ENCODE measurements at places on chromosomes 3 and 15. TPM values are rescaled to one million over a fixed set of nuclear protein-coding genes. Genes with fewer than 3 reads are reported as not detected.

Gene EHHADH
- total RNA-seq = 5.7 TPM

GRCh38 chr3:16463119-16463518, 50.4 kb downstream of the RFTN1 start:
- no peaks in the 10 kb centered on the region for H3K4me1 ChIP-seq
- no peak for DNase-seq
- H3K36me3 ChIP-seq = no peaks in the 10 kb centered on the region
- no peak overlapping the region for H3K27ac ChIP-seq
- no peak overlapping the region for H3K4me3 ChIP-seq

Gene CPLX3
- not detected for total RNA-seq

Gene CRYBG3
- total RNA-seq = 16.4 TPM

GRCh38 chr3:100027321-100027720, 87.0 kb downstream of the FILIP1L start:
- no peak overlapping the region for H3K4me3 ChIP-seq
- H3K4me1 ChIP-seq = no peaks in the 10 kb centered on the region
- DNase-seq = no peak
- H3K36me3 ChIP-seq = no peaks in the 10 kb centered on the region
- H3K27me3 ChIP-seq = no peaks in the 10 kb centered on the region

DNA sequence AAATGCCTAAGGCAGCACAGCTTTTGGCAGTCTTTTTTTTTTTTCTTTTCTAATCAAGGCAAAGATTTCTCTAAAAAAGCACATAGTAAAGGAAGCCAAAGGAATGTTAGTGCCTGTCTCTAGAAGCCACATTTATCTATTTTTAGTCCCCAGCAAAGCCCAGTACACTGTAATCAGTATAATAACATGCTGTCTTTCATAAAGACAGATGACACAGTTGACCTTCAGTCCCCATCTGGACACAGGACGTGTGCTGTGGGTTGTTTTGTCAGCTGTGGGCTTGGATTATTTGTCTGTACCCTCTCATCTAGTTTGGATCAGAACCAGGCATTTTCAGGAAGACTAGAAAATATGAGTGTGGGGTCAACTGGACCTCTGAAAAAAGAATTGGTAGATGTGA, 110.4 kb upstream of the CTNNB1 start:
- no peak overlapping the region for H3K4me3 ChIP-seq
- no peaks in the 10 kb centered on the region for H3K27me3 ChIP-seq
- no peak overlapping the region for H3K27ac ChIP-seq

DNA sequence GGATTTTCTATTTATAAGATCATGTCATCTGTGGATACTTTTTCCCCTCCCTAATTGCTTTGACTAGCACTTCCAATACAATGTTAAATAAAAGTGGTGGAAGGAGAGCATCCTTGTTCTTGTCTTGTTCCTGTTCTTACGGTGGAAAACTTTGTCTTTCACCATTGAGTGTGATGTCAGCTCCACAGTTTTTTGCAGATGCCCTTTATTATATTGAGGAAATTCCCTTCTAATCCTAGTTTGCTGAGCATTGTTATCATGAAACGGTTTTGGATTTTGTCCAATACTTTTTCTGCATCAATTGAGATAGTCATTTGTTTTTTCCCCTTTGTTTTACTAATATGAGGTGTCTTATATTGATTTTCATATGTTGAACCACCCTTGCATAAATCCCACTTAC, 19.9 kb upstream of the IL20RB start:
- no peaks in the 10 kb centered on the region for H3K27me3 ChIP-seq
- no peaks in the 10 kb centered on the region for H3K36me3 ChIP-seq
- no peak for DNase-seq

GRCh38 chr15:47742334-47742733, 25.0 kb downstream of the SEMA6D start:
- DNase-seq = no peak
- no peaks in the 10 kb centered on the region for H3K4me1 ChIP-seq
- no peaks in the 10 kb centered on the region for H3K36me3 ChIP-seq
- no peak overlapping the region for H3K4me3 ChIP-seq
- no peak overlapping the region for H3K27ac ChIP-seq
- no peaks in the 10 kb centered on the region for H3K27me3 ChIP-seq

DNA sequence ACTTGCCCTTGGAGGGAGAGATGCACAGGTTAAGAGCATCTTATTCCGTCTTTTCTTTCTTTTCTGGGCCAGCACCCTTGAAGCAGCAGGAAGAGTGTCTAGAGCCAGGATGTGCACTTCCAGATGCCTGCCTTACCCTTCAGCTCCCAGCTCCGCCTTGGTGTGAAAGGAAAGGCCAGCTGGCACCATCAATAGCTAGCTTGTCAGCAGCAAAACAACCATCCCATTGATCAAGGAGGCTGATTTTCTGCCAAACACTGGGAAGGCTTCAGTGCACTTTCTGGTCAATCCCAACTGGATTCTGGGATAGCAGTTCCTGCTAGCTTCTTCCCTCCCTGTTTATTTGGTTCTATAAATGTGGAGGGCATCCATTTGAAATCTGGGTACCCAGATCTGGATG, 110.9 kb upstream of the GALNT15 start:
- no peaks in the 10 kb centered on the region for H3K36me3 ChIP-seq
- H3K4me3 ChIP-seq = no peak overlapping the region
- no peak for DNase-seq
- no peak overlapping the region for H3K27ac ChIP-seq
- no peaks in the 10 kb centered on the region for H3K27me3 ChIP-seq

Gene KIF9
- total RNA-seq = 9.2 TPM

- H3K4me1 ChIP-seq = peaks cover 42% of the 10 kb centered on the region
- H3K27me3 ChIP-seq = no peaks in the 10 kb centered on the region
- DNase-seq = no peak
- H3K27ac ChIP-seq = no peak overlapping the region
Measured at GRCh38 chr15:70530906-70531305, 232.5 kb downstream of the UACA start.

DNA sequence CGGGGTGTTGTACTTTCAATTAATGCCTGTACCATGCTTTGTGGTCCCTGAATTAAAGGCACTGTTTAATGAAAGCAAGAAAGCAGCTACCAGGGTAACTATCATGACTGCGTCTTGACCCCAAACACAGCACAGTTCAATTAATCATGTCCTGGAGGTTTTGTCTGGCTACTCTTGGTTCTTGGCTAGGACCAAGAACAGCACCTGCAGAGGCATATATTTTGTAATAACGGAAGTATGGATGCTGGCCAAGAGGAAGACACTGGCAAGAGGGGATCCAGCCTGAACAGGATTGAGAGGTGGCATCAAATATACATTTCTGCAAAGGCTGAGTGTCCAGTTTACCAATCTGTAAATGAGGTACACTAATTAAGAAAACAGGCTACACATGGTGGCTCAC, 119.9 kb downstream of the FOXP1 start:
- no peaks in the 10 kb centered on the region for H3K36me3 ChIP-seq
- H3K27ac ChIP-seq = no peak overlapping the region
- H3K27me3 ChIP-seq = no peaks in the 10 kb centered on the region

GRCh38 chr3:40829876-40830275, 305.1 kb downstream of the ZNF621 start:
- H3K27ac ChIP-seq = no peak overlapping the region
- peaks cover 17% of the 10 kb centered on the region for H3K4me1 ChIP-seq
- H3K27me3 ChIP-seq = no peaks in the 10 kb centered on the region

DNA sequence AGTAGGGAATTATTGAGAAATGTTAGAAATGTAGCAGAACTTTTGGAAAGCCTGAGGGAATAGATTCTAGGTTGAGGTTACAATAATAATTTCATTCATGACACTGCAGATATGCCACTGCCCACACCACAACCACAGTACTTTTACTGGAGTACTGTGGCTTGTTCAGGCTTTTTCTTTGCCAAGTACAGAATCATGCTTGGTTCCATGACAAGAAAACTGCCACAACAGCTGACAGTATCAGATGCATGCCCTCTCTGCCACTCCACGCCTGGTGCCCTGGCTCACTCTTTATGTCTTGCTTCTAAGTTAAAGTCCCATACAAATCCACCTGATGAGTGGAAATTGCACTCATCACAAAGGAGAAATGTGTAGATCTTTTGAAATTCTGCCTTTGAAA, 398.6 kb downstream of the ZIC1 start:
- H3K36me3 ChIP-seq = no peaks in the 10 kb centered on the region
- DNase-seq = no peak
- no peak overlapping the region for H3K4me3 ChIP-seq

DNA sequence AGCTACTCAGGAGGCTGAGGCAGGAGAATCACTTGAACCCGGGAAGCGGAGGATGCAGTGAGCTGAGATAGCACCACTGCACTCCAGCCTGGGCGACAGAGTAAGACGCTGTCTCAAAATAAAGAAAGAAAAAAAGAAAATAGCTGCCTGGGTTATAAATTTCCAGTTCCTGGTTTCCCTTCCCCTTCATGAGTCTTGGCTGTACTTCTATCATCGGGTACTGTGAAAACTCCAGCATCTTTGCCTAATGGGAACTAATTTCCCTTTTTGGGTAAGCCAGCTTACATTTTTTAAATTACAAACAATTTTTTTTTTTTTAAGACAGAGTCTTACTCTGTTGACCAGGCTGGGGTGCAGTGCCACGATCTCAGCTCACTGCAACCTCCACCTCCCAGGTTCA, 15.0 kb downstream of the DENND4A start:
- no peak overlapping the region for H3K27ac ChIP-seq
- DNase-seq = no peak
- H3K27me3 ChIP-seq = no peaks in the 10 kb centered on the region
- no peaks in the 10 kb centered on the region for H3K4me1 ChIP-seq

DNA sequence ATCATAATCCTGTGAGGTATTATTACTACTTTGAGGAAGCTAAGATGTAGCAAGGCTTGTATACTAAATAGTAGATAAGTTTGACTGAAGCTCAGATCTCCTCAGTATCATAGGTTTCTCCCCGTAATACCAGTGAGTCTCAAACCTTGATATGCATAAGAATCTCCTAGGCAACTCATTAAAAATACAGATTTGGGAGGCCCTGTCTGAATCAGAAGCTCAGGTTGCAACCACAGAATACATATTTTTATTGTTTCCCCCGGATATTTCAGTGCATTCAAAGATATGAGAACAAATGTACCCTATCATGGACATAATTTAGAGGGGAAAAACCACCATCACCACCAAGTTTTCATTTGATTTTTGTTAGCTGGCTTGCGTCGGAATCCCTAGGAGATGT, 242.1 kb upstream of the C2CD4B start:
- H3K36me3 ChIP-seq = no peaks in the 10 kb centered on the region
- no peak overlapping the region for H3K27ac ChIP-seq
- H3K4me1 ChIP-seq = peaks cover 6% of the 10 kb centered on the region
- H3K4me3 ChIP-seq = no peak overlapping the region
- H3K27me3 ChIP-seq = no peaks in the 10 kb centered on the region
- no peak for DNase-seq

GRCh38 chr3:23806534-23807423, 1.0 kb downstream of the UBE2E1 start:
- H3K27ac ChIP-seq = peak overlapping the region; percentile 90
- peak overlapping the region; percentile 90 for H3K4me3 ChIP-seq
- H3K27me3 ChIP-seq = no peaks in the 10 kb centered on the region
- H3K4me1 ChIP-seq = peaks cover 56% of the 10 kb centered on the region
- H3K36me3 ChIP-seq = no peaks in the 10 kb centered on the region
- DNase-seq = no peak

DNA sequence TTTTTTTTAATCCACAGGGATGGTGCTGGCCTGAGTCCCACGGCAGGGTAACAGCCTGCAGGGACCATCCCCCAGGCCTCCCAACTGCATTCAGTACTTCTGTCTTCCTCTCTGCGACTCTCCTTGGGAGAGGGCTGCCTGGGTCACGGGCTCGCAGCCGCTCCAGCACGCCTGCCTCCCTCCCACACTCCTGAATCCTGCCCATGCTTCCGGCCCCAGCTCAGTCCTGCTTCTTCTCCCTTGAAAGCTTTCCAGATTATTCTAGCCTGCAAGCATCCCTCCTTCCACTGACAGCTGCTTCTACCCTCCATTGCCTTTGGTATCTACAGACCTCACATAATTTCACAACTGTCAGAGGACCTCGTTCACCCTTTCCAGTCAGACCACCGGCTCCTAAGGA, 32.4 kb downstream of the MEGF11 start:
- no peaks in the 10 kb centered on the region for H3K4me1 ChIP-seq
- no peak overlapping the region for H3K4me3 ChIP-seq
- H3K27me3 ChIP-seq = peaks cover 17% of the 10 kb centered on the region
- H3K36me3 ChIP-seq = no peaks in the 10 kb centered on the region

DNA sequence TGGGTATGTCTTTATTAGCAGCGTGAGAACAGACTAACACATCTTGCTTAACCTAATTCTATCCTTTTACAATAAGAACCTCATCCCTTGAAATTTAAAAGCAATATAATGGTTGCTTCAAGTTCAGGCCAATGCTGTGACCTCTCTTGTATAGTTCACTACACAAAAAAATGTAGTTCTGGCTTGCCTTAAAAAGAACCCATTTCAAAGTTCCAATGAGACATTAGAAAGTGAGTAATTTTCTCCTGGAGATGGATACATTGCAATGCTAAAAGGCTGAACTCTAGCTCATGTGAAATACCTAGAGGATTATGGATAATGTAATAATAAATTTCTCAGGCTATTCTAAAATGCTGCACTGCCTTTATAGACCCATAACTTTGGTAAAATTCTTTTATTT, 47.8 kb downstream of the ATP13A4 start:
- no peaks in the 10 kb centered on the region for H3K4me1 ChIP-seq
- DNase-seq = no peak
- no peak overlapping the region for H3K27ac ChIP-seq
- H3K27me3 ChIP-seq = no peaks in the 10 kb centered on the region

Gene GNAT1
- not detected for total RNA-seq

GRCh38 chr3:12686096-12686495, 22.2 kb upstream of the RAF1 start:
- H3K4me3 ChIP-seq = no peak overlapping the region
- no peaks in the 10 kb centered on the region for H3K36me3 ChIP-seq
- no peaks in the 10 kb centered on the region for H3K4me1 ChIP-seq

GRCh38 chr15:41022487-41023090, 69.3 kb downstream of the CHAC1 start:
- no peaks in the 10 kb centered on the region for H3K27me3 ChIP-seq
- no peak overlapping the region for H3K27ac ChIP-seq
- DNase-seq = no peak
- no peak overlapping the region for H3K4me3 ChIP-seq
- peaks cover 10% of the 10 kb centered on the region for H3K36me3 ChIP-seq

DNA sequence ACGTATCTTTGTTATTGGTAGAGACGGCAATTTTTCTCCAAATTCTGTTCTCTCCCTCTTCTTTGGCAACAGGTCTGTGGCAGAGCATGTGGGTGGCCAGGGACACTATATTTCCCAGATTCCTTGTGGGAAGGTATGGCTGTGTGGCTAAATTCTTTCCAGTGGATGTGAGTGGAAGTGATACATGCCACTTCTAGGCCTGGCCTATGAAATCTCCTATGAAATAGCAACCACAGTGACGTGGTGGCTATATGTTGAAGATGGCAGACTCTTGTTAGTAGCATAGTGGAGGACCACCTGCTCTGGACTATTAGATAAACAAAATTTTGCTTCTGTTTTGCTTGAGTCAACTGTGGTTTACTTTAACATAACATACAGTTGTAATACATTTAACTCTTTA, 243.3 kb downstream of the IL20RB start:
- no peaks in the 10 kb centered on the region for H3K36me3 ChIP-seq
- H3K27me3 ChIP-seq = no peaks in the 10 kb centered on the region
- H3K4me3 ChIP-seq = no peak overlapping the region
- H3K27ac ChIP-seq = no peak overlapping the region
- no peak for DNase-seq

- no peaks in the 10 kb centered on the region for H3K36me3 ChIP-seq
- no peaks in the 10 kb centered on the region for H3K27me3 ChIP-seq
- H3K4me1 ChIP-seq = no peaks in the 10 kb centered on the region
- DNase-seq = no peak
- no peak overlapping the region for H3K27ac ChIP-seq
Measured at GRCh38 chr3:63364495-63364894, 86.4 kb downstream of the SYNPR start.
